Heart left ventricle (tissue), 16 donors: ENCODE measurements at places on chromosomes 5 and 9.

DNA sequence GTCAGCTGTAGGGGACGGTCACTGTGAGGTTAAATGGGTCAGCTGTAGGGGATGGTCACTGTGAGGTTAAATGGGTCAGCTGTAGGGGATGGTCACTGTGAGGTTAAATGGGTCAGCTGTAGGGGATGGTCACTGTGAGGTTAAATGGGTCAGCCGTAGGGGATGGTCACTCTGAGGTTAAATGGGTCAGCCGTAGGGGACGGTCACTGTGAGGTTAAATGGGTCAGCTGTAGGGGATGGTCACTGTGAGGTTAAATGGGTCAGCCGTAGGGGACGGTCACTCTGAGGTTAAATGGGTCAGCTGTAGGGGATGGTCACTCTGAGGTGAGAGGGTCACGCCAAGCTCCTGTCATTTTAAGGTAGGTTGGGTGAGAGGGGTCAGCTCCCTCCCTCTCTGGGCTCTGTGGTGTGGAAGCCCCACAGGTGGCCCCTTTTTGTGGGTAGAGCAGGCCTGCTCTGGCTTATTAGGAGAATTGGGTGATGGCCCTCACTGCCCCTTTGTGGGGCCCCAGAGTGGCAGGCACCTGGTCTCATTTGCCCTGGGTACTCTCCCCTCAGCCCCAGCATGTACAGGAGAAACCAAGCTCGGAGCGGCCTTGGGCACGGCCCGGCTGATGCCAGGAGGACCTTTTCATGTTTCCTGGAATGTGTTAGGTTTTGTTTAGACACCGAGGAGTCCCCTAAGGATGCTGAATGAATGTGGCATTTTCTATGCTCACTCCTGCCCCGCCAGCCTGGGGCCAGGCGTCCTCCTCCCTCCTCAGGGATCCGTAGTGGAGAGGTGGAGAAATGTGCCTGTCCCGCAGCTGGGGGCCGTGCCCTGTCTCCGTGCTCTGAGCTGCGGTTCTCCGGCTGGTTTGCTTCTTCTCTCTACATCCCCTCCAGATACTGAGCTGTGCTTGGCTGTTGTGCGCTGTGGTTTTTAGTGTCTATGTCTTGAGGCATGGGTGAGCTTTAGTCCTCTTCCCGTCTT is 31.4 kb downstream of the AHRR start:
- no peaks in the 10 kb centered on the region for H3K27me3 ChIP-seq
- H3K36me3 ChIP-seq: no peaks in the 10 kb centered on the region
- H3K4me1 ChIP-seq: no peaks in the 10 kb centered on the region
- H3K4me3 ChIP-seq: no peak overlapping the region
- no peak overlapping the region for H3K27ac ChIP-seq

DNA sequence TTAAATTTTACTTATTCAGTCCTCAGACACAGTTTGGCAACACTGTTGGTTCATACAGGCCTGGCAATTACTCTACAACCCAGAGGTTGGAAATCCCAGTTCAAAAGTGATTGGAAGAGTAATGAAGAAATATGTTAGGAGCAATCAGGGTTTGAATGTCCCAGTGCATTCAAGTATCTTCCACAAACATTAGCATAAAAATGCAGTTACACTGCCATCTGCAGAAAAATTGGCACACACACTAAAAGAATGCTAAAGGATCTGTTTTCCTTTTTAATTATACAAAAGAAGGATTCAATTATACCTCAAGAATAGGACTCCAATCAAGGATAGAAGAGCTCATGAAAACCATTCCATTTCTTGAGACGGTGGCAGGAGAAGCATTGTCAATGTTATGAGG is 130.2 kb downstream of the DNAH5 start:
- H3K27me3 ChIP-seq: no peaks in the 10 kb centered on the region
- H3K4me1 ChIP-seq: no peaks in the 10 kb centered on the region
- no peak overlapping the region for H3K4me3 ChIP-seq
- H3K27ac ChIP-seq: no peak overlapping the region

DNA sequence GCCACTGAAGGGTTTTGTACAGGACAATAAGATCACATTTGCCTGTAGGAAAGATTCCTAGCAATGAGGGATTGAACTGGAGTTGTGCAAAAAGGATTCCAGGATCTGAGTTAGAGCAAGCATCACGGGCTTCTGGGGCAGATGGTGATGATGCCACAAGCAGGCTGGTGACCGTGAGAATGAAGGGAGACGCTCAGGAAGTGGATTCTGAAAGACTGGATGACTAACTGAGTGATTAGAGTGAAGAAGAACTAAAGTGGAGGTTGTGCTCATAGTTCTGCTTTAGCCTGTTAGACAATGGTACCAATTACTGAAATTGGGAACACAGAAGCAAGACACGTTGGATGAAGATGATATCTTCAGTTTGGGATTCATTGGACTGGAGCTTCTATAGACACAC is 168.2 kb downstream of the CD180 start:
- no peak overlapping the region for H3K4me3 ChIP-seq
- H3K27me3 ChIP-seq: no peaks in the 10 kb centered on the region
- DNase-seq: no peak
- H3K36me3 ChIP-seq: no peaks in the 10 kb centered on the region
- H3K4me1 ChIP-seq: peaks cover 13% of the 10 kb centered on the region

DNA sequence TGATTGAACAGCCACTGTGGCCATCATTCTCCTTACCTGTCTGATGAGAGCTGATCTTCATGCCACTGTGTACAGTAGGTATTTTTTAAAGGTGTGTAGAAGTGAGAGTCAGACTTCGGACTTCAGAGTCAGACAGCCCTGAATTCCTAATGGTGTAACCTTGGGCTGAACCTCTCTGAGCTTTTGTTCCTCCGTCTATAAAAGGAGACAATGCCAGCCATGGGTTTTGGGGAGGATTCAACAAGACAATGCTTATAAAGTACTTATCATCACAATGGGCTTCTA is 18.7 kb downstream of the GSN start:
- no peaks in the 10 kb centered on the region for H3K27me3 ChIP-seq
- H3K36me3 ChIP-seq: peaks cover 6% of the 10 kb centered on the region
- peak overlapping the region; percentile 96 for H3K27ac ChIP-seq
- peak overlapping the region; percentile 40 for H3K4me3 ChIP-seq
- H3K4me1 ChIP-seq: peaks cover 97% of the 10 kb centered on the region
- no peak for DNase-seq

GRCh38 chr9:115422932-115423440 is 305.0 kb upstream of the TNC start:
- no peak for DNase-seq
- no peak overlapping the region for H3K27ac ChIP-seq
- H3K27me3 ChIP-seq: no peaks in the 10 kb centered on the region
- no peaks in the 10 kb centered on the region for H3K36me3 ChIP-seq
- no peaks in the 10 kb centered on the region for H3K4me1 ChIP-seq
- H3K4me3 ChIP-seq: no peak overlapping the region
